ENCODE measurements at places on chromosomes 12 and 14.

DNA sequence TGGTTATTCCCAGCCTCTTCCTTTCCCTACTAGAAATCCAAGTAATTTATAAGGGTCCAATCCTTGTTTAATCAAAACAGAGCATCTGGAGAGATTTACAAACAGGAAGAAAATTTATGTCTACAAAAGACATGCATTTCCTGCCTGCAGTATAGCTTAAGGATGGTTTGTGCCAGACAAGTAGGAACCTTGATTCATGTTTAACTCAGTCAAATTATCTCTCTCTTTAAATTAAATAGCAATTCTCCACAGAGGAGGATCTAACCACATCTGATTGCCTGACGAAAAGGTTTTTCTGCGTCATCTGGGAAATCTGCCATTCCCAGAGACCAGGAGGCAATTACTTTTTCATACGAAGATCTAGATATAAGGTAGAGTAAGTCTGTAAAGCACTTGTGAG, 105.2 kb downstream of the ZFC3H1 start:
- no peak for DNase-seq

DNA sequence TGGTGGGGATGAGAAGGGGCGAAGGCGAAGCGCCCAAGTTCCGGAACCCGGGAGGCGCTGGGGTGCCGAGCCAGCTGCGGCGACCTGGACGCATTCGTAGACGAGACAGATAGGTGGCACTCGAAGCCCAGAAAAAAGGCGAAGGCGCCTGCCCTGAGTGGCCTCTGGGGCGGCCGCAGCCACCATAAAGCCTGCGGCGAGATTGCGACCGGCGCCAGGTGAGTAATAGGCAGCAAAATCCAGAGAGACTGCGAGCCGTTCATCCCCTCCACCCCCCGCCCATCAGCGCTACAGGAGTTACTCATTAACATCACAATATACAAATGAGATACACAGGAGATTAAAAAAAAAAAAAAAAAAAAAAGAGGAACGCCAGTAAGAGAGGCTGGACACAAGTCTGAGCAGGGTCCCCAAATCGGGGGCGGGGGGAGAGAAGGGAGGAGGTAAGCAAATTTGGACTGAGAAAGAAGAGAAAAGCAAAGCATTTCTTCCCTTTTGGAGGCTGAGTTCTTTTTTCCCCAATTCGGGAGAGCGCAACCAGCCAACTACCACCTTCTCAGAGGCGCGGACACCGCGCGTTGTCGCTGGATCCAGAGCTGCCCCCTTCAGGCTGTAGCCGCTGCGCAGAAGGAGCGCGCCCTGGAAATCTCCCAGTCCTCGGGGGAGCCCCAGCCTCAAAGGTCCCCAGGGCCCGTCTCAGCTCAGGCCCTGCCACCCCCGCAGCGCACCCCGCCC, 15.7 kb downstream of the TBX3 start:
- no peak for DNase-seq

GRCh38 chr14:85124631-85125290, 405.2 kb upstream of the FLRT2 start:
- DNase-seq = no peak

GRCh38 chr12:101596172-101596571, 1.4 kb downstream of the MYBPC1 start:
- DNase-seq = no peak

- DNase-seq = no peak
Measured at GRCh38 chr14:59849411-59850130, 21.0 kb downstream of the RTN1 start.

DNA sequence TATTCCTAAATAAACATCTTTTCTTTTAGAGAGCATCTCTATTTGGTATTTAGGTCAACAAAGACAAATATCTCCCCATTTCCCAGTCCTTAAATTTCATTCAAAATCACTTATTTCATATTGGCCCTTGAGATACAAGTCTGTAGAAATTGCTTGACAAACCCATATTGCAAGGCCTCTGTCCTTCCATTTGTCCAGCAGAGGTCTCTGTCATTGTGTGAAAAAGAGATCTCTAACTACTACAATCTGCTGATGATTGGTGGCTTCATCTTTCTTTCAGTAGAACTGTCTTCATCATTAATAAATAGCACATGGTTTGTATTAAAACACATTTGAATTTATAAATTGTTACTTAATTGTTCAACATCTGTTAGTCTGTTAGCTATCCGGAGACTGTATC, 252.6 kb downstream of the ACSS3 start:
- DNase-seq = no peak

DNA sequence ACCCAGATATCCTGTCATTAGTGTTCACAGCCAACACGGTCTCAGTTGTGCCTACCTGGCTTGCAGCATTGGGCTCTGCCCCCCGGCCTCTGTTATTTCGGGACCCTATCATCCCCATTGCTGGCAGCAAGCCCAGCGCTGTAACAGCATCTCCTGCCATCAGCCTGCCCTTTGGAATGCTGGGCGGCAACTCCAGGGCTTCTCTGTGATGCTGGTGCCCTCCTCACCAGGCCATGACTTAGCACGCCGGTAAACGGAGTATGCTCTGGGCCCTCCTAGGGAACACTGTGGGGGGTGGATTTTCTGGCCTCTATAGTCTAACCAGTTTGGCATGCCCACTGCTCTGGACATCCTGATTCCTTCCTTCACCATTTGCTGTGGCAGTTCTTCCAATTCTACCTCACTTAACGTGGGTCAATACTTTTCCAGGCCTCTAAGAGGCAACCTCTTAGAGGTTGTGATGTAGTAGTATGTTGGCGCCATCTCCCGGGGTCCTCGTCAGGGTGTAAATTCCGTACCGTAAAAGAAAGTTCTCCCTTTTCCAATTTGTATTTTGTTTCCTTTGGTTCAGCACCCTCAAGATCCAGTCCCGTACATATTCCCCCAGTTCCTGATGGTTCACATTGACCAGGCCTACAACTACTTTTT, 80.0 kb downstream of the SINHCAF start:
- DNase-seq = no peak

- no peak for DNase-seq
Measured at GRCh38 chr12:120978296-120979219, at the start of gene HNF1A. Gene HNF1A, plus strand, starts transcription at chr12:120978543. Its CDS starts 226 bp downstream, at chr12:120978769.

- DNase-seq = no peak
Measured at GRCh38 chr12:107159384-107159900, 66.1 kb upstream of the CRY1 start.

- no peak for DNase-seq
Measured at GRCh38 chr12:87441511-87441910, 587.7 kb downstream of the C12orf50 start.

GRCh38 chr14:33762161-33762851, 188.6 kb downstream of the EGLN3 start:
- no peak for DNase-seq

DNA sequence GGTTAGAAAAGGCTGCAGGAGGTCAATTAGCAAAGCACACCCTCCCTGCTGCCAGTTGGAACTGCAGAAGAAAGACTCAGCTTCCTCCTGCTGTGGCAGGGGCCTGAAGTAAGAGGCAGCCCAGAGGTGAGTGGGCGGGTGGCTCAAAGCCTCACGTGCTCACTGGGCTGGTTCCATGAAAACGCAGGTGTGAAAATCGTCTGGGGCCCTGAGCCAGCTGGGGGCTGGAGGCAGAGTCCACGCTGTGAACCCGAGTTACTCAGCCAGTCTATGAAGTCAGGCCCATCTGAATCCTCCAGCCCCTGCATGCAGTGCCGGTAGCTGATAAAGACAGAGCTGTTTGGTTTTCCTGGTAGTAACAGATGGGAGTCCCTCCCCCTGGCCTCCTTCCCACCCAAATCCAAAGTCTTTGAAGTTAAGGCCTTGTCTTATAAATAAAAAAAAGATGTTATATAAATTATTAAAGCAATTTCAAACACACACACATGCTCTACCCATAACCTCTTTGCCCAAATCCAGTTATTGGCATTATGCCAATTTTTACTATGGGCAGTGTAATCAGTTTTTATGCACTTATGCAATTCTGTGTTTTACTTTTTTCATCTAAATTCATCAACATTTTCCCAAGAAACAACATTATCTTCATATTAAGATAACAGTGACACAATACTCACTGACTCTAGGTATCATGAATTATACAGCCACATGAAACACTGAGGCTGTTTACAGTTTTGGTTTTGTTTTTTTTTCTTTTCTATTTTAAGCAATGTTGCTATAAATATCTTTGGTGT, 57.9 kb upstream of the PNMA1 start:
- DNase-seq = peak; percentile 52

GRCh38 chr12:129075460-129076208, 222.4 kb downstream of the GLT1D1 start:
- no peak for DNase-seq

DNA sequence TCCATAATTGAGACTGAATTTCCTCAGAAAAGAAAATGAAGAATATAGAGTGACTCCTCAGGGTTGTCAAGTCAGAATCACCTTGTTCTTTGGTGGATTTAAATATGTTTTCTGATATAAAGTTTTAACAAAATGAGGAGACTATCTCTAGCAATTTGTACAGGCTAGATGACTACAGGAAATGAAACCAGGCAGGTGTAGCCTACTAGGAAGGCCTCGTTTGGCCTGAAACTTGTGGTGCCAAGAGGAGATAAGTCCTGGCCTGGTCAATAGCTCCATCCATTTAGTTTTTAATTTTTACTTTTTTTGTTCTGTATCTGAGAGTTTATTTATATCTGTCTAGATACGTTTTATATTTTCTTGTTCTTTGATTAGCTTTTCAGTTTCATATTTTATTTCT, 41.5 kb downstream of the SNAPC1 start:
- DNase-seq = no peak
